ENCODE measurements at places on chromosomes 7 and 10.

DNA sequence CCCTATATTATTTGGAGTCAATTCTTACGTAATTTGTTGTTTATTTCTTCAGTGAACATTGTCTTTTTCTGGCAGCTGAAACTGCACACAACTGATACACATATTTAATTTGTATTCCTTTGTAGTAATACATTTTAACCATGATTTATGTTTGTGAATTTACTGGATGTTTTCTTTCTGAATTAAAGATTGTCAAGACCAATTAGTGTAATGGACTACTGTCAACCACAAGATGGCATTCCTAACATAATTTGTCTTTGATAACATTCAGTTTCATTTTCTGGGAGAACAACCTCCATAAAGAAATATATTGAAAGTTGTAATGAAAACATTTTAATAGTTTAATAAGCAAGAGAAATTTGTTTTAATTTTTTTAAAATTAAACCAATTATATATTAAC is 10.1 kb downstream of the THNSL1 start:
- DNase-seq, result no peak

GRCh38 chr7:23335136-23335535 is 36.0 kb downstream of the MALSU1 start:
- no peak for DNase-seq

GRCh38 chr7:47670729-47671128 is 88.8 kb upstream of the TNS3 start:
- DNase-seq, result no peak

DNA sequence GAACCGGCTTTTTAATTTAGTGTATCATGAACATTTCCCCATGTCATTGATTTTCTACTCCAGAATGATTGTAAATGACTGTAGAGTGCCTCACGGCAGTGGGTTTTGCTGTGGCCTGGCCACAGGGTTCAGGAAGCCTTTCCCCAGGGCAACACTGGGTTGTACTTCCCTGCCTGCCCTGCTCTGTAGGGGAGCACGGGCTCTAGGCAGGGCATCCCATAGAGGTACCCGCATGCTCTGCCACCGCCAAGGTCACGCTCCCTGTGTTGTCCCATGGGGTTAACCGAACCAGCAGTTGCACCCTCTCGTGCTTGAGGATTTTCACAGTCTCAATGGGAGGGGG is 63.8 kb downstream of the BPGM start:
- no peak for DNase-seq

DNA sequence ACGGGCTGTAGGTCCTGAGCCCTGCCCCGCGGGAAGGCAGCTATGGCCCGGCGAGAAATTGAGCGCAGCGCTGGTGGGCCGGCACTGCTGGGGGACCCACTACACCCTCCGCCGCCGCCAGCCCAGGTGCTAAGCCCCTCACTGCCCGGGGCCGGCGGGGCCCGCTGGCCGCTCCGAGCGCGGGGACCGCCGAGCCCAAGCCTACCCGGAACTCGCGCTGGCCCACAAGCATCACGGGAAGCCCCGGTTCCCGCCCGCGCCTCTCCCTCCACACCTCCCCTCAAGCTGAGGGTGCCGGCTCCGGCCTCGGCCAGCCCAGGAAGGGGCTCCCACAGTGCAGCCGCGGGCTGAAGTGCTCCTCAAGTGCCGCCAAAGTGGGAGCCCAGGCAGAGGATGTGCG is 5.5 kb upstream of the CACUL1 start:
- DNase-seq, result no peak

DNA sequence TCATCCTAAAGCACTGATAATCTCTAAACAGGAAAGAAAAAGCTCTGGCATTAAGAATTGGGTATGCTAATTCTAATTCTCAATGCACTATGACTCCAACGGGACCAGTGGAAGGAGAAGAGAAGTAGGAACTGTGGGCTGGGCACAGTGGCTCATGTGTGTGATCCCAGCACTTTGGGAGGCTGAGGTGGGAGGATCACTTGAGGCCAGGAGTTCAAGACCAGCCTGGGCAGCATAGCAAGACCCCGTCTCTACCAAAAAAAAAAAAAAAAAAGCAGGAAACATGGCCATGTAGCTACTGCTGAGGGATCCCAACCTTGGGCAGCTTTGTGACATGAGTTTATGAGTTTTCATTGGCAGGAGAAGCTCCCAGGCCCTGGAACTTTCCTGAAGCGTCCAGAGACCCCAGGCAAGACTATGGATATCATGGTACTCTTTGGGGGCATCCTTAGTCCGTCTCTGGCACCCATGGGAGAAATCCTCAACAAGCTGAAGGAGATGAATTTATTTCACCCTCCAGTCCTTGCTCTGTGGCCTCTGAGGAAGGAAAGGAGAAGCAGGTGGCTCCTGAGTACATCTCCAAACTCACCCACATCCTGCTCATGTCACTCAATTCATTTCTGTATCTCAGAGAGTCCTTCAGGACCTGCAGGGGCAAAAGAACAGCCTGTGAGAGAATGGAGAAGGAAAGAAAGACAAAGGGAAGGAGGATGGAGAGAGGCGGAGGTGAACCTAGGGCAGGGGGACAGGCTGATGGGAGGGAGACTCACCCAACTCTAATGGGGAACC is 99.5 kb downstream of the SPDYE5 start:
- DNase-seq, result no peak

DNA sequence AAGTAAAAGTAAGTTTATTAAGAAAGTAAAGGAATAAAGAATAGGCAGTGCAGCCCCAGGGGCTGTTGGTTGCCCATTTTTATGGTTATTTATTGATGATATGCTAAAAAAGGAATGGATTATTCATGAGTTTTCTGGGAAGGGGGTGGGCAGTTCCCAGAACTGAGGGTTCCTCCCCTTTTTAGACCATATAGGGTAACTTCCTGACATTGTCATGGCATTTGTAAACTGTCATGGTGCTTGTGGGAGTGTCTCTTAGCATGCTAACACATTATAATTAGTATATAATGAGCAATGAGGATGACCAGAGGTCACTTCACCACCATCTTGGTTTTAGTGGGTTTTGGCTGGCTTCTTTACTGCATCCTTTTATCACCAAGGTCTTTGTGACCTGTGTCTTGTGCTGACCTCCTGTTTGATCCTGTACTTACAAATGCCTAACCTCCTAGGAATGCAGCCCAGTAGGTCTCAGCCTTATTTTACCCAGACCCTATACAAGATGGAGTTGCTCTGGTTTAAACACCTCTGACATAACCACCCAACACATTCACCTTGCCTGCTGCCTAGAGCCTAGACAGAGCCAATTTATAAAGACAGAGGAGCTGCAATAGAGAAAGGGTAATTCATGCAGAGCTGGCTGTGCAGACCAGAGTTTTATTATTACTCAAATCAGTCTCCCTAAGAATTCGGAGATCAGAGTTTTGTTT is 10.9 kb upstream of the ERCC6 start:
- DNase-seq, result no peak

- no peak for DNase-seq
Observed at GRCh38 chr7:4873071-4873944, 10.2 kb downstream of the RADIL start.

- DNase-seq, result no peak
Observed at GRCh38 chr10:76248649-76249200, 817.3 kb downstream of the LRMDA start.

GRCh38 chr10:11880151-11881029 is 57.2 kb downstream of the PROSER2 start:
- no peak for DNase-seq

DNA sequence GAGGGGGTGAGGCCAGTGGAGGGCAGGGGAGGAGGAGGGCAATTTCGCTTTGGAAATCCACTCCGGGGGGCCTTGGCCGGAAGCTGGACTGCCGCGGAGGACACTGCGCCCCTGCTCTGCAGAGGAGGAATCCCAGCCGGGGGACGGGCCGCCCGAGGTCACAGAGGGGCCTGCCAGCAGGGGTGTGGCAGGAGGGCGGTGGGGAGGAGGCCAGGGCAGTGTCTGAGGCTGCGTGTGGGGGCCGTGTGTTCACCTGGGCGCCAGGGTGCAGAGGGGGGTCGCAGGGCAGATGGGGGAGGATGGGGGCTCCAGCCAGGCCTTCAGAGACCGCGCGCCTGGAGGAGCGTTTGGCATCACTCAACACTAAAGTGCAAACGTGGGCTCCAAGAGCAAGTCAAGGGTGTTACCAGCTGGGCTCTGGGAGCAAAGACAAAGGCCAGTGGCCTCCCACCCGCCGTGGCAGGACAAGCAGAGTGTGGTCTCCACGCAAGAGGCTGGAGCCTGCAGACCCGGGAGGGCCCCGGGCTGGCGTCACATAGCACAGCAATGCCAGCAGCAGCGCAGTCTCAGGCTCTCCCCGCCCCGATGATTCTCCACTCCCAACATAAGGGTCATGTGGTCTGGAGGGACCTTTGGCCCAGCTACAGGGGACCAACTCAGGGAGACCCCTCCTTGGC is 45.3 kb upstream of the DNAJB6 start:
- no peak for DNase-seq

DNA sequence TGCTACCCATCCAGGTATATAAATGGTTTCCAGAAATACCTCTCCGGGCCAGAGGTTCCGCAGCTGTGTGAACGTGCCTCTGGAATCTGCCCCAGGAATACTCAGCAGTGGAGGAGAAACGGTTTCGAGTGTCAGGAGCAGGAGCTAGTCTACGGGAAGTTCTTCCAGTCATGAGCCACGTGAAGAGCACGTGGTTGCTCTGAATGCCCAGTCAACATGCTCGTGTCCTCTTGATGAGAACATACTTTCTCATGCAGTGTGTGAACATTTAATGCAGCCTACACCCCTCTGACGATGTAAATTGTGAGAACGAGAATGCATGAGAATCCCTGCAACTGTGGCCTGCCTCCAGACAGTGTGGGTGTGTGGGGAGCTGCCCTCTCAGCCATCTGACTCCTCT is 277.0 kb upstream of the SHH start:
- DNase-seq, result no peak
